Stimulated activated CD8-positive, alpha-beta memory T cell treated with anti-CD3 and anti-CD28 coated beads, Interleukin-7, amount 100 ng/mL, for 24 hours (primary cell): ENCODE measurements at places on chromosomes 7 and 10.

DNA sequence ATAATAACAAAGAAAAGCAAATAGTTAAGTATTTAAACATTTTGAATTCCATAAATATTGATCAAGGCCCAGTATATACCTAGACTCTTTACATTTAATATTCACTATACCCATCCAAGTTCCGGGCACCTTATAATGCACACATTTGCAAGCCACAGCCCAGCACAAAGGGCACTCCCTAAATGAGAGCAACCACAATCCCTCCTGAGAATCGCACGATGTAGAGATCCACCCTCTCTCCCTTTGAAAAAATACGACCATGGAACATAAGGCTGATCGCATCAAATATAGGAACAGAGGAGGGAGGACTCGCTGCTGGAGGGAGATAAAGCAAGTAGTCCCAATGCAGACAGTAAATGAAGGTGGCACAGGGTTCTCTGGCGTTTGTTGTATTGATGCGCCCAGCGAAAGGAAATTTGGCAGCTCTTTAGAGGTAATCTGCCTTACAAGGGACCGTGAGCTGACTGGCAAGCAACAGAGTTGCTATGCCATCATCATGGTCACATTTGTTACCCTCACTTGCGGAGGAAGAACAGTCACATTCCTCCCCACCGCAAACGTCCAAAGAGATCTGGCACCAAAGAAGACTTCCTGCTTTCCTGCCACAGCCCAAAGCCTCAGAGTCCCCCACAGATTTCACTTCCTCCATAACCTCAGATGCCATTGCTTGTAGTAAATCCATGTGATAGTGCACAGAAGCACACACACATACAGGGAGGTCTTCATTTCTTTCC, 16.1 kb upstream of the TAS2R40 start:
- no peak for DNase-seq

DNA sequence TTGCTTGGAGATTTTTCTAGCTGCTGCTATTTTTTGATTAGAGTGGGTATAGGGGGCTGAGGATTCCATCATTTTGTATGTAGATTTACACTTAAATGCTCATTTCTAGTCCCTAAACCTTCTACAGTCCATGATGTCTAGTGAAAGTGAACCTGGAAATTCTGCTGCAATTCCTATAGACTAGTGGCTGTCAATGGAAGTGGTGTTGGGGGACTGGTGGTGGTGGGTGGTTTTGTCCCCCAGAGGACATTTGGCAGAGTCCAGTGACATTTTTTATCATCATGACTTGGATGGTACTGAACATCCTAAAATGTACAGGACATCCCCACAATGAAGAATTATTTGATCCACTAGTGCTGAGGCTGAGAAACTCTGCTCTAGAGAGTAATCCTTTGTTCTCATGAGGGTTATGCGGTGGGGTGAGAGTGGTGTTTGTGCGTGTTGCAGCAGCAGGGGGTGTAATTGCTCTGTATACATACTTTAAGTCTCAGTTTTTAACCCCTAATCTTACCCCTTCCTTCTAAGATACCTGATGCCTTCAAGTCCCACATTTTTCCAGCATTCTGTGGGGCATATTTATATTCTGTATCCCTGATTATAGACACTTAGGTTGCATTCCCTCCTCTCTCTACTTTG, 35.0 kb downstream of the KIF11 start:
- no peak for DNase-seq

DNA sequence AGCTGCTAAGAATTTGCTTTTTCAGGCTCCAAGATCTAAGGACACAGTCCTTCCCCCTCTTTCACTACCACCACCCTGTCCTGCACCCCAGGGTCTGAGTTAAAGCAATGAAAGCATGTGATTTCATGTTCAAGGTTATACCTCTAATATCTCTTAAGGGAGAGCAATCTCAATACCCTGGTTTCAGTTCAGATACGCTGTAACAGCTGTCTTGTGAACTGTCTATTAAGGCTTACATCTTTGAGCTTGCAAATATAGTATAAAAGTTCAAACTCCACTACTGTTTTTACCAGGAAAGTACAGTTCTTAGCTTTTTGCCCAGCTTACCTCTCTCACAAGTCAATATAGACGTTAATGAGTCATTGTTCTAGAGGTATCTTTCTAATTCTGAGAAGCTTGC, 2.6 kb downstream of the CPVL start:
- DNase-seq, result no peak

GRCh38 chr10:46016190-46016589, 14.2 kb downstream of the NCOA4 start:
- DNase-seq, result no peak

DNA sequence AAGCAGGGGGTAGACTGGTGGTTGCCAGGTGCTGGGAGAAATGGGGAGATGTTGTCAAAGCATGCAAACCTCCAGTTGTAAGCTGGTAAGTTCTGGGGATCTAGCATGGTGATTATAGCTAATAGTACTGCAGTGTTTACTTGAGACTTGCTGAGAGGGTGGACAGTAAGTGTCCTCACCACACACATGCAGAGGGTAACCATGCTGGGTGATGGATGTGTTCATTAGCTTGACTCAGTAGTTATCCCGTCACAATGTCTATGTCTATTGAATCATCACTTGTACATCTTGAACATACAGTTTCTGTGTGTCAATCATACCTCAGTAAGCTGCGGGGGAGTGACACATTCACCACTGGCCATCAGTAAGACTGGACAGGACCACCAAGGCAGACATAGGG, 42.1 kb downstream of the GSDME start:
- DNase-seq, result no peak

- no peak for DNase-seq
These were observed 116.9 kb downstream of the EVX1 start for GRCh38 chr7:27359181-27360125.

DNA sequence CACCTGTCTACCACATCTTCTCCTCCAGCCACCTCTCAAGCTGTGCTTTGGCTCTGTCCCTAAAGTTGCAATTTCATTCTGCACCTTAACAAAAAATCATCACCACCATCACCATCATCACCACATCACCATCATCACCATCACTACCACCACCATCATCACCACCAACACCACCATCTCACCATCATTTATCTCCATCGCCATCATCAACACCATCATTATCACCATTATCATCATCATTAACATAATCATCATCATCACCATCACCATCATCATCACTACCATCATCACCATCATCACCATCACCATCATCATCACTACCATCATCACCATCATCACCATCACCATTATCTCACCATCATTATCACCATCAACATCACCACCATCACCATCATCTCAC, 245.4 kb downstream of the GRID1 start:
- no peak for DNase-seq

GRCh38 chr10:100793055-100793454, 47.7 kb downstream of the PAX2 start:
- DNase-seq, result no peak

DNA sequence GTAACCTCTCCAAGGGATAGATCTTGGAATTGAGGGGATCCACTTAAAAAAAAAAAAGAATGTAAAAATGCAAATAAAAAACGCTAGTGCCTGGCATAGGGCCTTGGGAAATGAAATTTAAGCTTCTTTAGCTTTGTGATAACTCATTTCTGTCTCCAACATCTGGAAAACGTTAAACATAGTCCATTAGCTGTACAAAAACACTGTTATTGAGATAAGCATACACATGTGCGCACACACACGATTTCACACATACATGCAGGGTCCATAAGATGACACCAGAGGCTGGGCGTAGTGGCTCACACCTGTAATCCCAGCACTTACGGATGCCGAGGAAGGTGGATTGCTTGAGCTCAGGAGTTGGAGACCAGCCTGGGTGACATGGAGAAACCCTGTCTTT, 13.7 kb upstream of the CUL2 start:
- DNase-seq, result no peak

- DNase-seq, result no peak
These were observed 12.5 kb downstream of the PSAP start for GRCh38 chr10:71838264-71839211.

DNA sequence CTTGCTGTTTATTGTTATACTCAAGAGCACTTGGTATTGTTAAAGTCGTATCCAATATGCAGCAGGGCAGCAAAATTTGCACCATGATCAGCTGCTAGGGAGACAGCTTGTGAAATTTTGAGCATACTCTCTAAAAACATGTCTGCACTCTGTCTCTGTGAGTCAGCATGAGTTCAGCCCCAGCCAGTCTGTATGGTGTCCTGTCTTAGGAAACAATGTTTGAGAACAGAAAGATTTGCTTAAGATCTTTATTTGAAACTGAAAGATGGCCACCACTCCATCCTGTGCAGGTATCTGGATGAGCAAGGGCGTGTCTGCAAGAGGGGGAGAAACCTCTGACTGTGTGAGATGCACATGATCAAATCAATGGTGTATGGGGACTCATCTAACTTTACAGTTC, 97.1 kb downstream of the GNAI1 start:
- no peak for DNase-seq

- no peak for DNase-seq
These were observed 195.3 kb upstream of the AHR start for GRCh38 chr7:17103170-17103569.

DNA sequence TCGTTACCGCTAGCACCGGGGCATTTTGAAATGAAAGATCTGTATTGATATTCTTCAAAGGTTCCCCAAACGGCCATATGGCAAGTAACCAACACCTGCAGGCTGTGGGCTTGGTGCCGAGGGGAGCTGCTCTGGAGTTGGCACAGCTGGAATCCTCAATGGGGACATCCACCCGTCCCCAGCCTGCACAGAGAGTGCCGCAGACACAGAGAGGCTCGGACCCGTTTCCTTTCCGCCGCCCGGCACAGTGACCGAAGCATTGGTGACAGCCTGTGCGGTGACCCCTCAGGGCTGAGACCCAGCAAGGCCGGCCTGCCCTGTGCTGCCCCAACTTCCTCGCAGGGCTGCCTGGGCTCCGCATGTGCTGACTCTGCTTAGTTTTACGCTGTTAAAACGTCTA, 4.5 kb downstream of the CFAP46 start:
- no peak for DNase-seq

- DNase-seq, result no peak
These were observed 113.1 kb upstream of the VSTM2A start for GRCh38 chr7:54429111-54429510.

GRCh38 chr7:105680505-105681187, 99.4 kb upstream of the EFCAB10 start:
- no peak for DNase-seq

DNA sequence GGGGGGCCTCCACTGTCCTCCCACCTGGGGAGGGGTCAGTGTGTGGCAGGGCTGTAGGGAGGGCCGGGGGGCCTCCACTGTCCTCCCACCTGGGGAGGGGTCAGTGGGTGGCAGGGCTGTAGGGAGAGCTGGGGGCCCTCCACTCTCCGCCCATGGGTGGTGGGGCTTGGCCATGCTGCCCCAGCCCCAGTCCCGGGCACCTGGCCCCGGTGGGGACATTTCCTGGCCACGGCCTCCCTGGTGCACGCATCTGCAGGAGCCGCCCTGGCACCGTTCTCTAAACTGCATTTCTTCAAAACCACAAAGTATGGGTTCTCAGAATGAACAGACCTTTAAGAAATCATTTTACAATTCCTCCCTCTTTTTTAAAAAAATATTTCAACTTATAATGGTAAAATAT, 89.3 kb upstream of the PDGFA start:
- DNase-seq, result no peak

- no peak for DNase-seq
These were observed 1.9 kb downstream of the CTTNBP2 start for GRCh38 chr7:117871401-117871777.

GRCh38 chr10:89706011-89706410, 4.6 kb downstream of the KIF20B start:
- DNase-seq, result no peak

GRCh38 chr7:112869111-112869774, 79.0 kb upstream of the TMEM168 start:
- peak; percentile 4 for DNase-seq

DNA sequence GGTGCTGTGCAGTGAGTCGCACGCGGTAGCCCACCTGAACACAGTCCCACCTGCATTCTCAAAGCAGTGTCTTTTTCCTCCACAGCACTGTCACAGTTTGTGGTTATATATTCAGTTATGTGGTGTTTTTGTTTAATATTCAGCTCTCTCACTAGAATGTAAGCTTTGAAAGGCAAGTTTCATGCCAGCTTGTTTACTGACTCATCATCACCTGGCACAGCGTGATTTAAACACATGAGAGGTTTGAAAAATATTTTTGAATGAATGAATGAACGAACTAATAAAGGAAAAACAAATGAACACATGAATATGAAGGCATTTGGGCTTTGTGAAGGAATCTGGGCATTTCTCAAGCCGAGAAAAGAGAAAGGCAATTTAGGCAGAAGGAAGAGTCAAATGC, 51.9 kb upstream of the TM9SF3 start:
- DNase-seq, result no peak

DNA sequence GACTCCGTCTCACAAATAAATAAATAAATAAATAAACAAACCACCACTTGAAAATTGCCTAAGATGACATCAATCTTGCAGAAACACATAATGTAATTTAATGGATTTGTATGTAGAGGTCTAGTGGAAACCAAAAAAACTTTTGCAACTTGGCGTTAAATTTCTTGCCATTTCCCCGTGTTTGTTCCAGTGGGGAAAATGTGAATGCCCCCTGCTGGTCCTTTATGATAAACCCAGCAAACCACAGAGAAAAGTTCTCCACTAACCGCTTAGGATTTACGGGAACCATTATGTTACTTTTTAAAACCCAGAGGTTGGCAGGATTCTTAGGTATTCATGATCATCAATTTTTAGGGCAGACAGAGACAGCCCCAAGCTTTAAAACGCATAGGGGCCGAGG, 32.5 kb downstream of the LAMB4 start:
- no peak for DNase-seq

- DNase-seq, result no peak
These were observed 185.3 kb downstream of the WDR11 start for GRCh38 chr10:121036431-121036830.

DNA sequence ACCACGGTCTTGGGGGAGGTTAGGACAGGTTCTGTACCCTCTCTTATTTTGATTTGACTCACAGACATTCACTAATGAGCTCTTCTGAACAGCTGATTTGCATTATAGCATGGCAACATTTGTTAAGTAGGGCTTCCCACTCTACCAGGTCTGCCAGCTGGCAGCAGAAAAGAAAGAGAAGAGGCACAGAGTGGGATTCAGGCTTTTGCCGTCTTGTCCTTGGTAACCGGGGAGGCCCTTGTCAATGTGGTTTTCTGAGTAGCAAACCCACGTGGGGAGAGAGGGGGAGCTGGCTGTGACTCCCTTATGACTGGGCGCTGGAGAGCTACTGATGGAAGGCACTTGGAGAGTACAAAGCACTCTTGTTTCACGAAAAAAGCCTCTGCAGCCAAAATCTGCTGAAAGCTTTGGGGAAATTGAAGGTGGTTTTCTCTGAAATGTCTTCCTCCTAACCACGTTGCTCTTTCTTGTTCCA, 355.3 kb upstream of the GALNT17 start:
- DNase-seq, result no peak

- peak; percentile 65 for DNase-seq
These were observed 15.6 kb upstream of the PPIF start for GRCh38 chr10:79331709-79332108.

GRCh38 chr10:132538031-132538789, 623 bp downstream of the INPP5A start:
- no peak for DNase-seq

- DNase-seq, result no peak
These were observed 1.8 kb downstream of the WASL start for GRCh38 chr7:123746931-123747488.
